ENCODE measurements at places on chromosomes 3 and 15.

GRCh38 chr15:52137432-52138357 lies 25.1 kb upstream of the BCL2L10 start:
- DNase-seq: no peak

- DNase-seq: peak; percentile 58
Measured at GRCh38 chr3:30112902-30113484, 493.4 kb upstream of the TGFBR2 start.

DNA sequence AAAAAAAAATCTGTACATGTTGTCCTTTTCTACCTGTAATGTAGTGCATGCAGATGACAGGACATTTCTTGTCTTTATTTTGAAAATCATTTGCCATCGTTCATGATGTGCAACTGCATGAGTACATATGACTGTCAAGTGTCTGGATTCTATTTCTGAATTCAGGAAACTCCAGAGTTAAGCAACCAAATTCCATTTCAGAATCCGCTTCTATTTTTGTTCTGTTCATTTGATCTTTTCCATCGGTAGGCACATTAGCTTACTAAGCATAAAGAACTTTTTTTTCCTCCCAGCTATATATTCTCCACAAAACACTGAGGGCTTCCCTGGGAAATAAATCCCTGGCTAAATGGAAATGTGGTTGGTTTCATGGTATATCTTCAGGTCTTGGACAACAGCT lies 365.6 kb downstream of the PTPRG start:
- no peak for DNase-seq

GRCh38 chr3:136055491-136055890 lies 90.0 kb downstream of the PPP2R3A start:
- DNase-seq: no peak

DNA sequence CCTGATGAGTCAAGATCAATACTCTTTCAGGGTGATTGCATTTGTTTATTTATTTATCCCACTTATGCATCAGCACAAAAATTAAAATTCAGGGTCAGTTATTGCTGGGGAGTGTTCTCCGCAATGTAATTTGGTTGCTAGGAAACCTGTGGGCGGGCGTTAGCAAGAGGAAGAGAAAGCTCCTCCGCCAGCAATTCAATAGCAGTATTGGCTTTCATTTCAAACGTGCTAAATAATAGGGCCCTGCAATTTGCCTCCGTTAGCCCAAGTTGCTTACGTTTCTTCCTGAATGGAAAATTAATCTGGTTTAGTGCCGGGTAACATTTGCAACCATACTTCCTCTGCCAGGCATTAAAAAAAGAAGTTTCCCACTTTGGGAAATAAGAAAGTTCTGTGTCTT lies 35.5 kb upstream of the PLCL2 start:
- peak; percentile 86 for DNase-seq

DNA sequence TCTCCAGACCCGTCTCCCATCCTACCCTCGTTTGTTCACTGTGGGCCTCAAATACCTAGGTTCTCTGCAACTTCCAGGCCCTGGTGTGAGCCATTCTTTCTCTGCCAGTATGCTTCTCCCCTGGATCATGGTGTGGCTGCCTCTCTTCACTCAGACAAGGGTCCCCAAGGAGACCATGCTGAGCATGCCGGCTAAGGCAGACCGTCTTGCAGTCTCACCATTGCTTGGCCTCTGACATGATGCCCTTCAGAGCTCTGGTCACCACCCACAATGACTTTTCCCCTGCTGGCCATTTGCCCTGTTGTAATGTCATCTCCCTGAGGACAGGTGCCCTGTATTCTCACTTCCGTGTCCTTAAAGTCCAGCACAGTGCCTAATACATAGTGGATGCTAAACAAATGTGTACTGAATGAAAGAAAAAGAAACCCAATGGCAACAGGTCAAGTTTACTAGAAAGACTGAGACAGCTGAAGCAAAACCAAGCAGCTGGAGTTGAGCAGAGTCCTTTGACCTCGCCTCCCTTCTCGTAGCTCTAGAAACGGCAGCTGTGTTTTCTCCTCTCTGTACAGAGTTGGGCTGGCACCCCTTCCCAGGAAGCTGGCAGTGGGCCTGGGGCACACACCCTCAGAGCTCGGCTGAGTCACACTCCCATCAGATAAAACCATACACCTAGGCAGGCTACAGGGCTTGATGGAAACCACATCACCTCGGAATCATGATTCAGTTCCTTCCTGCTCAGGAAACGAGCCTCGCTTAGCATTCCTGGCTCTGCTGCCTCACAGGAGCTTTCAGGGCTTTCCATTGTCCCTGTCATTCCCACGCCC lies 8.6 kb downstream of the TLR9 start:
- no peak for DNase-seq

DNA sequence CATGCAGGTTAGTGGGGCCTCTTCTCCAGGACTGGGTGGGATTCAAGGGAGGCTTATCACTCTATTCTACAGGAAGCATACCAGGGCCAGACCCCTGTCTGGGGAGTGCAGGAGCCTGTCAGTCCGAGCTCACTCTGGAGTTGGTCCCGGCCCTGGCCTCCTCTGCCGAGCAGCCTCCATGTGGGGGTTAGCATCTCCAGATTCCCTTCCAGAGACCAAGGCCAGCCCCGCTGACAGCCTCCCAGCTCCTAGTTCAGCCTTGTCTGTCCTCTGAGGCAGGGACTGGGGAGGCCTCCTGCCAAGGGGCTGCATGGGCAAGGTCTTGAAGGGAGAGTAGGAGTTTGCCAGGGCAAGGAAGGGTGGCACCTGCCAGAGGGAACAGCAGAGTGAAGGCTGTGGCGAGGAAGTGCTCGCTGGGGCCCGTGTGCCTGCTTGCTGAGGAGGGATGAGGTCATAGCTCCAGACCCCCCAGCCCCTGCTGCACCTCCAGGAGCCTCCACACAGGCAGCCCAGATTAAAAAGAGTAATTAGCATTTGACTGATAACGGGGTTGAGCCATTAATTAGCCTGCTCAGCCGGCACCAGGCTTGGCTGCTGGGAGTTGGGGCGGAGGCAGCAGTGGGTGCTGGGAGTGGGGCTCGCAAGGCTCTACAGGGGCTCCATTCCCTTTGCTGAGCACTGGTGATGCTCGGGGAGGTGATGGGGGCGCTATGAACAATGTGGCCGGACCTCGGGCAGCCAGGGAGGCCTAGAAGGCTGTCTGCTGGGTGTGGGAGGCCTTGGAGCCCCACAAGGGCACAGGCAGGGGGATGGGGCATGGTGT lies 54.3 kb downstream of the DNAJB8 start:
- DNase-seq: no peak

DNA sequence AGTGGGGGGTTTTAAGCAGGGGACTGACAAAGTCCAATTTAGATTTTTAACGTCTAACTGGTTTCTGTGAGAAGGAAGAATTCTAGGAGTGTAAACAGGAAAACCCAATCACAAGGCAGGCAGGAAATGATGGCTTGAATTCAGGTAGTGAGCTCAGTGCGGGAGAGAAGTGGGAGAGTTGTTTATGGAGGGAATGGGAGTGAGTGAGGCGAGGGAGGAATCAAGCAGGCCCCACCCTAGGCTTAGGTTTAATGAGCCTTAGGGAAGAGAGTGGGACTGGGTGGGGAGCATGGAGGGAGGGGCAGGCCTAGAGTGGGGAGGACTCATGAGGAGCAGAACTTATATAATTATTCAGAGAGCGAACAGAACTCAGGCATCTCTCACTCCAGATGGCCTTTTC lies 17.9 kb downstream of the VIPR1 start:
- DNase-seq: no peak

DNA sequence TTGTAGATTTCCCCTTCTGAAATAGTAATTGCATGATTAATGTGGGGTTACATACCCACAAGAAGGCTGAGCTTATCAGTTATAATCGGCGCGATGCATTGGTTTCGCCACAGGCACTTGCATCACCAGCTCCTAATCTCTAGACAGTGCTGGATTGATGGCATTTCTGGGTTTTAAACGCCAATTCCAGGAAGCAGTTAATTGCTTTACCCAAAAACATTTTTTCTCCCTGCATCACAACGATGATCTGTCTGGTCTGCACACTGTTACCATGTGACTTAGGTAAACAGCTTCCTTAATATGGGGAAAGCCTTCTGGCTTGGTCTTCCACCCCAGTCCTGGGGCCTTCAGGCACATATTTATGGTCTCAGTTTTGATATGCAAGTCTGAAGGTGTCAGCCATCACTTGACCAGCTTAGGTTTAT lies 70.0 kb upstream of the HEG1 start:
- DNase-seq: no peak

DNA sequence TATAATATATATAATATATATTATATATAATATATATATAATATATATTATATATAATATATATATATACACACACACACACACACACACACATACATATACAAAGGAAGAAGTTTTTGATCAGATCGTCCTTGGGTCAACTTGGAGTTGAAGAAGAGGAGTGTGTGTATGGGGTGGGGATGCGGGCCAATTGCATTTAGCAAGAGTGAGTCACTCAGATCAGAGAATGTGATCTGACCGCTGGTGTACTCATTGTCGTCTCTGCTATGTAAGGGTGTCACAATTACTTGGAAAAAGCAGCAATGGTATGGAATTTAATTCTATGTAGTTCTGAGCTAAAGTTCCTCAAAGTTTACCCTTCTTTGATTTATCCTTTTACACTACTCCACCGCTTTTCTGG lies 4.6 kb upstream of the VGLL3 start:
- no peak for DNase-seq

DNA sequence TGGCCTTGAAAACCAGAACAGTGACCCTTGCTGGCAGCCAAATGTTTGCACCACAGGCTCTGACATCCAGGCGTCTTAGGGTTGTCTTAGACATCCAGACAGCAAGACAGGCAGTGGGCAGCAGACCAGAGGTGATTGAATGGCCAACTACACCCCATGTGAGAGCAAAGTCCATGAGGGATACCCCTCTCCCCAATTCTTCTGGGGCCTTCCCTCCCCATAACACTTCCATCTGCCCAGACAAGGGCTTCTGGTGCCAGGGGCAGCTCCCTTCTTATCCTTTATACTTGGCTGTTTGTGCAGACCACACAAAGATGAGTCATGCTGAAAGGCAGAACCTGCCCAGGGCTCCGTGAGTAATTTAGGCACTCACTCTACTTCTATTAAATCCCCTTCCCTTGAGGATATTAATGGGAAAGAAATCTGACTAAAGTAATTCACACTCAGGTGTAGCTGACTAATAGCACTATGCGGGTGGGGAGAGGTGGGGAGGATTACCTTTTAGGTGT lies 257.9 kb downstream of the UACA start:
- no peak for DNase-seq

- DNase-seq: no peak
Measured at GRCh38 chr3:15892311-15893227, 94.8 kb upstream of the ANKRD28 start.

GRCh38 chr15:42053914-42054313 lies 33.1 kb upstream of the PLA2G4E start:
- DNase-seq: no peak

DNA sequence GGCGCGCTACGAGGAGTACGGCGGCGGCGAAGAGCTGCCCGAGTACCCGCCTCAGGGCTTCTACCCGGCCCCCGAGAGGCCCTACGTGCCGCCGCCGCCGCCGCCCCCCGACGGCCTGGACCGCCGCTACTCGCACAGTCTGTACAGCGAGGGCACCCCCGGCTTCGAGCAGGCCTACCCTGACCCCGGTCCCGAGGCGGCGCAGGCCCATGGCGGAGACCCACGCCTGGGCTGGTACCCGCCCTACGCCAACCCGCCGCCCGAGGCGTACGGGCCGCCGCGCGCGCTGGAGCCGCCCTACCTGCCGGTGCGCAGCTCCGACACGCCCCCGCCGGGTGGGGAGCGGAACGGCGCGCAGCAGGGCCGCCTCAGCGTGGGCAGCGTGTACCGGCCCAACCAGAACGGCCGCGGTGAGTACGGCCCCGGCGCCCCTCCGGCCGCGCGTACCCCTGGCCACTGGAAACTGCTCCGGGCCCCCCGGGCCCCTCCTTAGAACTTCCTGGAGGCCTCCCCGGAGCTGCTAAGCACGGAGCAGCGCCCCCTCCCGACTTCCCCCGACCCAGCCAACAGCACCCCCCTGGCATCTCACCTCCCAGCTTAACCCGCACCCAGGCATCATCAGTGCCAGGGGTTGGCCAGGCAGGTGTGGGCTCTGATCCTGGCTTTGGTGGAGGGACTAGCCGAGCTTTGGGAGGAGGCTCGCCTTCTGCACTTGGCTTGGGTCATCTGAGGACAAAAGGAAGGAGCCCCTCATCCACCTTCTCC lies 1.4 kb downstream of the LOXL1 start:
- DNase-seq: peak; percentile 82

Measured in B cell (primary cell).